ENCODE measurements at places on chromosomes 5 and 9. TPM values are rescaled to one million over a fixed set of nuclear protein-coding genes. Genes with fewer than 3 reads are reported as not detected.

- H3K27ac ChIP-seq, result no peak overlapping the region
- no peak for DNase-seq
- H3K4me1 ChIP-seq, result no peaks in the 10 kb centered on the region
- H3K4me3 ChIP-seq, result no peak overlapping the region
- no peaks in the 10 kb centered on the region for H3K36me3 ChIP-seq
These were observed 4.3 kb upstream of the GDA start for GRCh38 chr9:72144756-72145492.

GRCh38 chr5:92886751-92887150 lies 694.3 kb downstream of the NR2F1-AS1 start:
- no peak overlapping the region for H3K4me3 ChIP-seq
- no peaks in the 10 kb centered on the region for H3K4me1 ChIP-seq
- H3K36me3 ChIP-seq, result no peaks in the 10 kb centered on the region
- no peaks in the 10 kb centered on the region for H3K27me3 ChIP-seq
- H3K27ac ChIP-seq, result no peak overlapping the region

GRCh38 chr5:59722874-59723273 lies 170.7 kb downstream of the PDE4D start:
- no peak overlapping the region for H3K27ac ChIP-seq
- H3K4me1 ChIP-seq, result no peaks in the 10 kb centered on the region
- H3K36me3 ChIP-seq, result no peaks in the 10 kb centered on the region

GRCh38 chr9:974031-974995 lies 2.1 kb upstream of the DMRT3 start:
- peaks cover 4% of the 10 kb centered on the region for H3K4me1 ChIP-seq
- no peak for DNase-seq
- H3K4me3 ChIP-seq, result no peak overlapping the region
- no peak overlapping the region for H3K27ac ChIP-seq
- no peaks in the 10 kb centered on the region for H3K36me3 ChIP-seq

GRCh38 chr5:159184858-159185381 lies 24.4 kb downstream of the RNF145 start:
- H3K27ac ChIP-seq, result no peak overlapping the region
- no peak for DNase-seq
- peaks cover 17% of the 10 kb centered on the region for H3K36me3 ChIP-seq
- peaks cover 24% of the 10 kb centered on the region for H3K4me1 ChIP-seq
- no peak overlapping the region for H3K4me3 ChIP-seq
- H3K27me3 ChIP-seq, result no peaks in the 10 kb centered on the region

- no peak overlapping the region for H3K4me3 ChIP-seq
- H3K4me1 ChIP-seq, result no peaks in the 10 kb centered on the region
- H3K27ac ChIP-seq, result no peak overlapping the region
- H3K27me3 ChIP-seq, result no peaks in the 10 kb centered on the region
- H3K36me3 ChIP-seq, result no peaks in the 10 kb centered on the region
These were observed 86.8 kb downstream of the PTPRD start for GRCh38 chr9:10525972-10526371.

GRCh38 chr9:77421506-77422265 lies 226.4 kb downstream of the GNA14 start:
- no peaks in the 10 kb centered on the region for H3K4me1 ChIP-seq
- DNase-seq, result no peak
- H3K4me3 ChIP-seq, result no peak overlapping the region
- no peak overlapping the region for H3K27ac ChIP-seq
- H3K27me3 ChIP-seq, result no peaks in the 10 kb centered on the region
- no peaks in the 10 kb centered on the region for H3K36me3 ChIP-seq

- DNase-seq, result no peak
- H3K4me3 ChIP-seq, result no peak overlapping the region
- peaks cover 9% of the 10 kb centered on the region for H3K27me3 ChIP-seq
- H3K4me1 ChIP-seq, result no peaks in the 10 kb centered on the region
These were observed 17.8 kb downstream of the IRX4 start for GRCh38 chr5:1864896-1865440.

DNA sequence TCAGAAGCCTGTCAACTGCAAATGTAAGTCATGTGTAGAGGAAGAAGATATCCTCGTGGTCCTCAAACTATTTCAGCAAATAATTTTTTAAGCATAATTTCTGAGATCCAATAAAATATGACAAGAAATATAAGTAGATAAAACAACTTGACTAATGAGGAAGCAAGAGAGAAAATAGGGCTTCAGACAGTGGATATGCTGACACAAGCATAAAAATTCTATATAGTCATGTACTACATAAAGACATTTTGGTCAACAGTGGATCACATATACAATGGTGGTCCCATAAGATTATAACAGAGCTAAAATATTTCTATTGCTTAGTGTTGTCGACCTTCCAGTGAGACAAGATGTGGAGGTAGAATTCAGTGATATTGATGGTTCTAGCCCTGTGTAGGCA lies 42.2 kb upstream of the IZUMO3 start:
- H3K4me3 ChIP-seq, result no peak overlapping the region
- no peaks in the 10 kb centered on the region for H3K36me3 ChIP-seq
- no peak overlapping the region for H3K27ac ChIP-seq
- DNase-seq, result no peak
- no peaks in the 10 kb centered on the region for H3K27me3 ChIP-seq

GRCh38 chr5:111694133-111694532 lies 62.9 kb downstream of the NREP start:
- H3K4me1 ChIP-seq, result no peaks in the 10 kb centered on the region
- H3K27me3 ChIP-seq, result peaks cover 4% of the 10 kb centered on the region
- no peaks in the 10 kb centered on the region for H3K36me3 ChIP-seq
- H3K4me3 ChIP-seq, result no peak overlapping the region
- DNase-seq, result no peak

DNA sequence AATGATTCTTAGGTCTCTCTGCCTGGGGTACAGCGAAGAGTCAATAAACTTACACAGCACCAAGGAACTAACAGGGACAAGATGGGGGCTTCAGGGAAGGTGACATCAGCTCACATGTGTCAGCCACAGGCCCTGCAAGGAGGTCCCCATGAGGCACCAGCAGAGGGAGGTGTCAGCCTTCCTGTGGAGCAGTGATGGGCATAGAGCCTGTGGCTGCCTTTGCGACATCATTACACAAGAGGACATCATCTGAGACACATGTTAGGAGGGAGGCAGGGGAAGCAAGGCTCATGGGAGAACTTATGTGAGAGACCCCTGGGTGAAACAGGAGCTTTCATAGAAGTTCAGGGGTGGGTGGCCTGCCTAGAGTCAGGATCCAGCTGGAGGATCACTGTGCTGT lies 389.6 kb downstream of the SEMA5A start:
- DNase-seq, result no peak
- no peaks in the 10 kb centered on the region for H3K4me1 ChIP-seq
- no peak overlapping the region for H3K27ac ChIP-seq
- H3K36me3 ChIP-seq, result no peaks in the 10 kb centered on the region

- no peak for DNase-seq
- no peaks in the 10 kb centered on the region for H3K36me3 ChIP-seq
- no peak overlapping the region for H3K27ac ChIP-seq
- H3K4me1 ChIP-seq, result no peaks in the 10 kb centered on the region
- H3K4me3 ChIP-seq, result no peak overlapping the region
These were observed 346.6 kb downstream of the PARP8 start for GRCh38 chr5:51013036-51013435.

Gene CDX1
- not detected for polyA plus RNA-seq

Gene GARIN3
- not detected for polyA plus RNA-seq

Gene CCNO
- polyA plus RNA-seq, result 0.12 TPM

Gene SLIT3
- not detected for polyA plus RNA-seq

Gene FAXDC2
- polyA plus RNA-seq, result 1.0 TPM
